ENCODE measurements at places on chromosomes 11 and 22.

DNA sequence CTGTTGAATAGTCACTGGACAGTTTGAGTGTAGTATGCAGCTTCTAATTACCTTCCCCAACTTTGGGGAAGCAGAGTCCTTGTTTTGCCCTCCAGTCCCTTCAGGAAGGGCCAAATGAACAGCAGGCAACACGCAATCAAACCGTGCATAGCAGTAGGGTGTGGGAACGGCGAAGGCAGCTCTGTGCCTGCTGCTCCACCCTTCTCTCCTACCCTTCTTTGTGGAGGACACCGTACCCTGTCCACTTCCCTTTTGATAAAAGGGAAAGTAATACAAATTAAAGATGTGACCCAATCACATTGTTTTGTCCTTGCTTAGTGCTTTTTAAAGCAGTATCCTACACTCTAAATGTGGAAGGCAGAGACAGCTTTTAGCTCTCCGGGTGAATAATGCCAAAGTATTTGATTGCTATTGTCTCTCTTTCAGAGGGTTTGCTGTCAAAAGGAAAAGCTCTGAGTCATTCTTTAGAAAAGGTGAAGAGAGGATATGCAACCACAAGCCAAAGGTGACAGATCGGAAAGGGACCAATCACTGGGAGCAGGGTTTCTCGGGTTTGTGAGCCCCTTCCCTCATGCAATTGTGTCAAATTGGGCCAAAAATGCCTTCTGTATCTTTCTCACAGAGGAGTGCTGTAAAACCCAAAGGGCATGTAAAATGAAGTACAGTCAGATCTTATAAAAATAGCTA, 407.3 kb upstream of the CCDC90B start:
- no peak for DNase-seq

DNA sequence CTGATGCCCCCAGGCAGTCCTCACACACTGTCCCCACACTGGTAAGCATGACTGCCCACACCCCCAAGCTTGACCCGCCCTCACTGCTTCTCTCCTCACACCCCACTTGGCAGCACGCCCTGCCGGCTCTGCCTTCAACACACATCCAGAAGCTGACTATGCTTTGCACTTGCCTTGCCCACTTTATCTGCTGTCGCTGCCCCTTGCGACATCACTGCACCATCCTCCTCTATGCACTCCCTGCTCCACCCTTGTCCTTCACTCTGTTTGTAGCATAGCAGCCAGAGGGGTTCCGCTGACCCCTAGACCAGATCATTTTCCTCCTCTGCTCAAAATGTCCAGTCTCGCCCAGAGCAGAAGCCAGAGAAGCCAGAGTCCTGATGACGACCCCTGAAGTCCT, 25.3 kb upstream of the SLC25A1 start:
- DNase-seq: no peak

DNA sequence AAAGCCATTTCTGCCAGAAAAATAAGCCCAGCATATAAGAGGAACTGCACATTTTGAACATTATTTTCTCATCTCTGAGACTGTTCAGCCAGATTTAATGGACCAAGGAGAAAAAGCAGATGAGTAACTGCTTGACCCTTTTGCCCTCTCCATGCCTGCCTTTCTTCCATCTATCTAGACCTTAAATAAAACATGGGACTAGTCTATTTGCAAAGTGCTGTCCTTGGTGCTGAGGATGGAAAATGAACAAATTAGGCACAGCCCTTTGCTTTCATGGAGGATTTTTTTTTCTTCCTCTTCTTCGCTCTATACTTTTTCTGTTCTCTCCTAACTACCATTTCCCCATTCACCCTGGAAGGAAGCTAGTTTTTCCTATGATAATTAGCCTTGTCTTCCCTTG, 361.3 kb downstream of the GRM5 start:
- no peak for DNase-seq

DNA sequence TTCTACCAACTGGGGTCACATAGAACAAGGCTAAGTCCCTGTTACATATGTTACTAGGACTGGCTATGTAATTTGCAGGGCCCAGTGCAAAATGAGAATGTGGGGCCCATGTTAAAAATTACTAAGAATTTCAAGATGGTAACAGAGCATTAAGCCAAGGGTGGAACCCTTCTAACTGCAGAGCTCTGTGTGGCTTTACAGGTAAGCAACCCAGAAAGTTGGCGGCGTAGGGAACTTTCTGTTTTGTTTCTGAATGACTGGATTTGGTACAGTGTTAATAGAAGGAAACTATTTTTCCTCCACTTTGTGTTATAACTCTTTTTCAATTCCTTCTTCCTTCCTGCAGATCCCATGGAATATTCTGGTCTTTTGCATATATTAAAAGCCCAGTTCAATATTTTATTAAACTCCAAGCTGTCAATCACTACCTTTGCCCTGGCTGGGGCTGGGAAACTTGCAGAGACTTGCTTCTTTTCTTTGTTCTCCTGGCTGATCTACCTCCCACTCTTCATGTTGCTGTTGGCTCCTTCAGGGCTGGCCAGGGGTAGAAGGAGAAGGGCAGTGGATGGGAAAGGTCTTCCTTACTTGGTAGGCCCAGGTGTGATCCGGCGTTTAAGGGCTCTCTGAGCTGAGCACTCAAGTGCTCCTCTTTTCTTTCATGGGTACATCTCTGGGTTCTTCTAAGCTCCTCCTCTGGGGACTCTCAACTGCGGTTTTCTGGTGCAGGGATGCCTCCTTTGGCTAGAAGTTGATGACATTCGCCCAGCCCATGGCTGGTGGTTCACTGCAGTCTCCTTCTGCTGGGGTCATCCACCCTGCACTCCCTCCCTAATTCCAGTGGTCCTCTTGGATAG, 67.7 kb downstream of the SNX19 start:
- DNase-seq: no peak

All from NCI-H748 treated with DMSO at 0.1 percent for 48 hours (cell line).